ENCODE measurements at places on chromosomes 3 and 15.

- DNase-seq, result no peak
These were observed 225.6 kb upstream of the UBE2E1 start for GRCh38 chr3:23580096-23580713.

DNA sequence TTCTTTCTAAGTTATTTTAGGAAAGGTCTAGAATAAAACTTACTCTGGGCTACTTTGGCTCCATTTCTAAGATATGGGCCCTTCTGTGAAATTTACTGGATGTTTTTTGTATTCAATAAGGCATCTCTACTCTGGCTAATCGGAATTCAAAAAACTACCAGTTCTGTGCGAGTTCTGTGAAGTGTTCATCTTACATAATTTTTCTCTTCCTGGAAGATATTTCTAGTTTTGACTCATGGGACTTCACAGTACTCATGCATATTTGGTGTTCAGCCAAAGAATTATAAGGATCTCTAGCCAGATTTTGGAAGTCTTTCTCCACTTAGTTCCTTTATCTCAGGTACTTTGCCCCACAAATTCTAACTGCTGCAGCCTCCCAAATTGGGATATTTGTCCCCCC lies 46.4 kb upstream of the MBNL1 start:
- no peak for DNase-seq

DNA sequence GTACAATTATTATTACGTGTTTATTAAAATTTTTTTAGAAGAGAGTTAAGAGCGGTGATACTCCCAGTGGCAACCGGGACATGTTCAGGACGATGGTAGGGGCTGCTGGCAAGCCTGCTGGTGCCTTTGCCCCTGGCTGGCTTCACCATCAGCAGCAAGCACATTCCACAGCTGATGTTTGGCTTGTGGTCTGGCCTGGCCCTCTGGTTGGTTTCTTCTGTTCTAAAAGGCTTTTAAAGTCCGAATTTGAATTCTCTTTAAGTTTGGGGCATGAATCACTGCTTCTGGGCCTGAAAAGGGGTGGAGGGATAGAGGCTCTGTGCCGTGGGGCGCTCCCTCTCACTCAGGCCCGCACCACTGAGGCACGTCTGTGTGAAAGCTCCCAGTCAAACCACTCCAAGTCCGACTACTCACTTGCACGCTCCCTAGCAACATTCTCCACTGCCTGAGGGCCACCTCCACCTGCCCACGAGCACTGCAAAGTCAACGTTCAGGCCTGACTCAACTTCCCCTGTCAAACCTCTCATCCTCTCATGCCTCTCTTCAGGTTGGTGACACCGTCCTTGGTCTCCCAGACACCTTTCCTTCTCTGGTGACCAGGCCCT lies 10.1 kb downstream of the ITGA11 start:
- peak; percentile 6 for DNase-seq

- DNase-seq, result no peak
These were observed 151.0 kb upstream of the MLF1 start for GRCh38 chr3:158419820-158420653.

DNA sequence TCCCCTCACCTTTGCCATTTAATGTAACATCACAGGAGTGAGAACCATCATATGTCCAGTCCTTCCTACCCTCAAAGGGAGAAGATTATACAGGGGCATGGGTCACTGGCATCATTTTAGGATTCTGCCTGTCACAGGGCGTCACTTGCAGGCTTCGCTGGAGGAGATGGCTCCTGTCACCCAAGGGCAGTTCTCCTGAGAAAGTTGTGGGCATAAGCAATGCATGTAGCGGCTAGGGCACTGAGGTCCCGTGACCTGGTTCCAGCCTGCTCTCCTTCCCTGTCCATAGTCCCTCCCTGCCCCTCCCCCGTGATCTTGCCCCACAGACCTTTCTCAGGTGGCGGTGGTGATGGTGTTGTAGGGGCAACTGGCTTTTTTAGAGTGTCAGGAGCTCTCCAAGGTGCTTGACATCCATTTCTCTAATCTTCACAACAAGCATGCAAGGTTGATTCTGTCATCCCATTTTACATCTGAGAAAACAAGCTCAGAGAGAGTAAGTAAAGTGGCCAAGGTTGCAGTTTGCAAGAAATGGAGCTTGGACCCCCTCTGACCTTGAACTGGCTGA lies 241.5 kb upstream of the CTDSPL start:
- DNase-seq, result no peak

DNA sequence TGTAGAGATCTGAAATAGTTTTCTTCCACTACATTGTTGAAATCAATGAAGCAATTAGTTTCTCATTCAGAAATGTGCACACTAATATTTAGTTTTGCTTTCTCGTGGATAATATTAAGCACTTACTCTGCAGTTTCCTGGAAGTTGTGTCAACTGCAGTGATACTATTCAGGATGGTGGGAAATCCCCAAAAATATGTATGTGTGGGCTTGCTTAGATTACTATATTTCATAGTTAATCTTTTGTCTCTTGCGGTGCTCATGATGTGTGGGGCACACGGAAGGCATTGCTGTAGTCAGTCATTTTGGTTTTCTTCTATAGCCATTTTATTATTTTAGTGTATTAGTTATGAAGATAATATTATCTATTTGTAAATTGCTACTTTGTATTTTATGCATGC lies 19.7 kb downstream of the RAB11A start:
- no peak for DNase-seq

- no peak for DNase-seq
These were observed 261.8 kb upstream of the CBLB start for GRCh38 chr3:106130384-106131198.

DNA sequence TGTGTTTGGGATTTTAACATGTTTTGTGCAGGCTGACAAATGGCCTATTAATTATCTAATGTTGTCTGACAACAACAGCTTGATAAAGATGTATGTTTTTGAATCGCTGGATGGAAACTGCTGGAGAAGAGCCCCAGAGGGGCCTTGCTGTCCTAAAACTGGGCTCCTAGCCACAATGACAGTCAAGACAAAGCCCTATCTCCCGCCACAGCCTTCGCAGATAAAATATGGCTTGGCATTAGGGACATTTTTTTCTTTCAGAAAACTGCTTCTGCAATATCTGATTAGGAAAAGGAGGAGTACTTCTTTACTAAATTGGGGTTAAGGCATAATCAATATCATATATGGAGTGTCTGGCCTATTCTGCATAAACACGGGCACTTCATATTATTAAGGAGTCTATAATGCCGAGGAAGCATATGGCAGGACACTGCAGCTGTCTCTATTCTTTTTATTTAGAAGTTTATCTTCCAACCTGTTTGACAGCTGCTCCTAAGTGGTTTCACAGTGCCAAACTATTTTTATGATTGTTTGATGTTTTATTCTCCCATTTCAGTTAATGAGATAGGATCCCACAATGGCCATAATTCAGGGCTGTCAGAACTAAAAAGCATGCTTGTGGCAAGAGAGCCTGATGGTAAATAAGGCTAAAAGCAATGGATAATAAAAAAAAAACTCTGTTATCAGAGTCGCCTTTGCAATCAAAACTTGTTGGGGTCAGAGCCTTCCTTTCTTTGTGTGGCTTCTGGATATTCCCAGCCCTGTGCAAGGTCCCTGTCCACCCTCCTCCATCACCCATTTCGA lies 210.1 kb downstream of the MECOM start:
- DNase-seq, result no peak

DNA sequence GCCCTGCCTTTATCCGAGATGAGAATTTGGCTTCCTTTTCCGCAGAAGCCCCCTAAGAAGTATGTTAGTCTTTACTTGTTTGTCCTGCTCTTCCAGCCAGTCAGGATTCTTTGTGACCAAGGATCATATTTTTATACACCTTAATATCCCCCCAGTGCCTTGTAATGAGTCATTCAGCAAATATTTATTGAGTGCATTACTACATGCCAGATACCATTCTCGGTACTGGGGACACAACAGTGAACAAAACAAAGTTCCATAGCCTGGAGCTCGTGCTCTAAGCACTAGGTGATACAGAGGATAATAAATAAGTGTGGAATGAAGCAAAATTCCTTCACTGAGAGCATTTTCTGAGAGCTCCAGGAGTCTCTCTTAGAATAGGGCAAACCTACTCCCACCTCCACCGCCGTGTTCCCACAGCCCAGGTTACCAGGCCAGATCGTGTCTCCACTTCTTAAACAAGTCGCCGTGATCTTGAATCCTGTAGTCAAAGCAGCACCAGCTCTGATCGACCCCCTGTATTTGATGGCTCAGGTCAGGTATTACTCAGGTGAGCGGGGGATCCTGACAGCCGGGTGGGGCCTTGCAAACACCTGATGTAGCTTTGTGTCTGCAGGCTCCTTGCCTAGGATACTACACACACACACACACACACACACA lies 18.5 kb downstream of the TTC21A start:
- DNase-seq, result no peak

GRCh38 chr3:73094129-73094528 lies 32.7 kb downstream of the EBLN2 start:
- peak; percentile 57 for DNase-seq

- DNase-seq, result no peak
These were observed 292.4 kb downstream of the UBE2E2 start for GRCh38 chr3:23495507-23495906.

- DNase-seq, result no peak
These were observed 120.1 kb downstream of the UACA start for GRCh38 chr15:70643106-70643782.

- no peak for DNase-seq
These were observed 72.4 kb downstream of the RHCG start for GRCh38 chr15:89423981-89424380.

GRCh38 chr15:100500226-100500990 lies 28.3 kb downstream of the CERS3 start:
- no peak for DNase-seq

GRCh38 chr3:183178833-183179549 lies 16.5 kb upstream of the LAMP3 start:
- peak; percentile 84 for DNase-seq

DNA sequence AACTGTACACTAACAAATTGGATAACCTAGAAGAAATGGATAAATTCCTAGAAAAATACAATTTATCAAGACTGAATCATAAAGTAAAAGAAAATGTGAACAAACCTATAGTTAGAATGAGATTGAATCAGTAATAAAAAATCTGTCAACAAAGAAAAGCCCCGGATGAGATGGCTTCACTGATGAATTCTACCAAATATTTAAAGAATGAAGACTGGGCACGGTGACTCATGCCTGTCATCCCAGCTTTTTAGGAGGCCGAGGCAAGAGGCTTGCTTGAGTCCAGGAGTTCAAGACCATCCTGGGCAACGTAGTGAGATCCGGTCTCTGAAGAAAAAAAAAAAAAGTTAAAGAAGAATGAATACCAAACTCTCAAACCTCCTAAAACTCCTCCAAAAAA lies 17.7 kb upstream of the AP4E1 start:
- no peak for DNase-seq

GRCh38 chr3:129051871-129052340 lies 8.7 kb upstream of the GP9 start:
- no peak for DNase-seq

DNA sequence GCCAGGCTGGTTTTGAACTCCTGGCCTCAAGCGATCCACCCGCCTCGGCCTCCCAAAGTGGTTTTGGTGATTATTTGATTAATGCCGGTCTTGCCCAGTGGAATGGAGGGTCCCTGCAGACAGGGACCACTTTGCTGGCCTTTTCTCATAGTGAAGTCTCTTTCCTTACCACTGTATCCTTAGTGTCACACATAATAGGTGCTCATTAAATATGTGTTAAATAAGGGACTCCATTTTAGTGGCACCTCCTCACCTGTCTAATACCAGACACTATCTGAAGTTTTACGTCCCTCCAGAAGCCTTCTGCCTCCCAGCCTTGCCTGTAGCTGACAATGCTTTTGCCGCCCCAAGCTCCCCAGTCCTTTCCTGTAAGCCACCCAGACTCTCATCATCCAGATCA lies 91.3 kb downstream of the AAGAB start:
- DNase-seq, result no peak
